ENCODE measurements at places on chromosomes 1 and 21.

- no peak for DNase-seq
These were observed 102.1 kb downstream of the TYW3 start for GRCh38 chr1:74835051-74835450.

- no peak for DNase-seq
These were observed 44.2 kb downstream of the MTF2 start for GRCh38 chr1:93123201-93123783.

DNA sequence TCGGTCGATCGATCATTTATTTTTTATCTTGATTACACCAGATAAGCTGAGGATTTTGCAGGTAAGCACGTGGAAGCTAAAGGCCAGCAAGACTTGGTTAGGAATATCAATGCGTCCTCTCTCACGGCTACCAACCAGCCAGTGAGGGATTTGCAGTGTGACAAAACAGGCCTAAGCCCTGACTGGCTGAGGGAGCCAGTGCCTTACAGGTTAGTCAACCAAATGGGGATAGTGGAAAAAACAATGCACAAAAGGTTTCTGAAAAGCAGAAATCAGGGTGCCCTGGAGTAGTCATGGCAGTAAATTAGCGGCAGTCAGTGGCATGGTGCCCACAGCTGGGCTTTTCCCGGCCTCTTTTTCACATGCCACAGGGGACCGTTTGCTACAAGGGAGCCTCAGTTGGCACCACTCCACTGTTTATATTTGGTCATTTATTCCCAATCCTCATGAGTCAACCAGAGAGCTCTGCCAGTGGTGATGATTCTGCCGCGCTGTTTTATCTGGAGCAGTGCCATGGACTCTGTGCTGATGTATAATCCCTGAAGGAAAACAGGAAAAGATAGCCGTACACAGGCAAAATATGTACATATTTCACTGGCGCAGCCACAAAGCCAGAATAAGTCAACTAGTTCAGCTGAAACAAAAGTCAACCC, 167.6 kb downstream of the RHOU start:
- no peak for DNase-seq

- no peak for DNase-seq
These were observed 120.1 kb upstream of the NR5A2 start for GRCh38 chr1:199907361-199907760.

GRCh38 chr1:191752342-191752741, 405.9 kb upstream of the RGS18 start:
- DNase-seq: no peak

- peak; percentile 87 for DNase-seq
These were observed 191.6 kb downstream of the HIVEP3 start for GRCh38 chr1:41726899-41727748.

GRCh38 chr1:160539990-160540858, 17.2 kb upstream of the SLAMF6 start:
- peak; percentile 81 for DNase-seq

DNA sequence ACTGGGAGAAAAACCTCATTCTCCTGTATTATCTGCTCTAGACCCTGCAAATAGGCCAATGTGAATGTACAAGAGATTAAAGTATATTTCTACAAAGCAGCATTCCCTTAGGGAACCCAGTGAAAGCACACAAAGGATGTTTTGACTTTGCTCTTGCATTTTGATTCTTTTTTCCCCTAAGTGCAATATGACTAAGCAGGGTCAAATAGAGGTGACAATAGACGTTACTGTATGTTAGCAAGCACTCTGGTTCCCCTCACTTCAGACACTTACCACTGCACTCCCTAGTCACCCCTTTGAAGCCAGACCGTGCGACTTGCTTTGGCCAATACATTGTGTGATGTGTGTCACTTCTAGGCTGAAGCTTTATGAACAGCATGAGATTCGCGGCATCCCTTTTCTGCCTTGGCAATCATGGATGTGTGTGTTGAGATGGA, 209.7 kb downstream of the RHOU start:
- DNase-seq: no peak

GRCh38 chr1:3034728-3035562, 13.7 kb downstream of the ACTRT2 start:
- no peak for DNase-seq

DNA sequence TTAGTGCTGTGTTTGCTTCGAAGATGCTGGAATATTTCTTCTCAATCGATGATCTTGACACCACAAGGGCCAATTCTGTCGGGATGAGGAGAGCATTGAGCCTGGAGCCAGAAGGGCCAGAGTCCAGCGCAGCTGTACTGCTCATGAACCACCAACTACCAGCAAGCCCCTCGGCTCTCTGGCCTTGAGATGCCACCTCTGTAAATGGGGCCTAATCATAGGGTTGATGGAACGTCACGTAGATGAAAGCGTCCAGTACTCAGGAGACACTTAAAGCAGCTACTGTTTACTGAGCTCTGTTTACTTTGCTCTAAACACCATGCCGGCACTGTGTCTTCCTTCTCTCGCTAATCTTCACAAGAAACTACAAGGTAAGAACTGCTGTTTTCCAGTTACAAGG, 26.3 kb downstream of the CCDC185 start:
- DNase-seq: no peak

Measured in B cell (primary cell).